Neural crest cell (in vitro differentiated cells): ENCODE measurements at places on chromosomes 16 and 17.

GRCh38 chr16:28823291-28823872 lies 583 bp downstream of the ATXN2L start:
- peak; percentile 22 for DNase-seq

GRCh38 chr16:82782715-82783251 lies 156.0 kb downstream of the CDH13 start:
- DNase-seq: no peak

GRCh38 chr16:88985521-88985920 lies 8.5 kb upstream of the CBFA2T3 start:
- DNase-seq: no peak

DNA sequence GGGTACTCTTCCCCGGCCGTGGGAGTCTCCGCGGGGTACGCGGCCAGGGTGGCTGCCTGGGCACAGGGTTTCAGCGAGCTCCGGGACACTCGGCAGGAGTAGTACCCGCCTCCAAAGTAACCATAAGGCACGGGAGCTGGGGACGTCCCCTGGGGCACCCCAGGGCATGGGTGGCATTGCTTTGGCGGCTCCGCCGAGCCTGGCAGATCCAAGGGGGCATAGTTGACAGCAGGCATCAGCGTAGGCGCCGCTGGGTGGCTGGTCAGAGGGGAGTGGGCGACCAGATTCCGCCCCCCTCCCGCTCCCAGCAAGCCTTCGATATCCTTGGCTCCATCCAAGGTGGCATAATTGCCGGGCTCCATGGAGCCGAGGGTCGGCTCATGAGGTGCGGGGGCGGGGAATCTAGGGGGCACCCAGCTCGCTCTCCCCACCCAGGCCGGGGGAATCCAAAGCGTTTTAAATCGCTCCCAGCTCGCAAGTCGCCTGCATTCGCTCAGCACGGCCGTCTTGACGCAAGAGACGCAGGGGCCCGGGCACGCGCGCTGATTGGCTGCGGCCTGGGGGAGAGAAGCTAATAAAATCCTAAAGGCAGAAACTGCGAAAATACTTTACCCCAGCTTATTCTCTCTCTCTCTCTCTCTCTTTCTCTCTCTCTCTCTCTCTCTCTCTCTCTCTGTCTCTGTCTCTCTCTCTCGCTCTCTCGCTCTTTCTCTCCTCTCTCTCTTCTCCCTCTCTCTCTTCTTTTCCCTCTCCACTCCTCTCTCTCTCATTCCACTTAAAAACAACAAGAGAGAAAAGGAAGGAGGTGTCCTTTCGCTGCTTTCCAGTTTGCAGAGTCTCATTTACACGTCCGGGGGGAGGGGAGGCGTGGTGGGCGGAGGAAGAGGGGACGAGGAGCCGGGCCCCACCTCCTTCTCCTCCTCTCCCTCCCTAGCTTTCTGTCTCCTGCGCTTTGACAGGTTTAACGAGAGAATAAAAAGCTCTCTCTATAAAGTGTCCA lies at the start of gene HOXB13:
TSS of gene HOXB13 (minus strand) at position 519 of the 1,000 bp plus-strand sequence. CDS start at position 362, 157 bp downstream.
- no peak for DNase-seq

- DNase-seq: no peak
Measured at GRCh38 chr17:83200231-83200699, 120.9 kb downstream of the METRNL start.

GRCh38 chr16:79430191-79430678 lies 170.3 kb downstream of the MAF start:
- DNase-seq: no peak

DNA sequence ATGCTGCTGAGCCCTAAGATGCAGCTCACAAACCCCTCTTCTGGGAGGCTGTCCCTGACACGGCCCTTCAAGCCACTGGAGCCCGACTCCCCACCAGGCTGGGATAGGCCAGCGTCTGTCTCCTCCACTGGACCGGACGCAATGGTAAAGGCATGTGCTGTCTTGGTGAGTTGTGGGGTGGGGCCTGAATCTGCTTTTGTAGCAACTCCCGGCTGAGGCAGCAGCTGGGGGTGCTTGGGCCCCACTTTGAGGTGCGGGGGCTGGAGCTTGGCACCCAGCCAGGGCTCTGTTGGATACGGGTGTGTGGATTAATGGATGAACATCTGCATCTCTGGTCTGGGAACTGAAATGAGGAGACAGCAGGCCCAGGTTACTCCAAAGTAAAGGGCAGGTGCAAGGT lies 3.5 kb upstream of the NLRC3 start:
- no peak for DNase-seq

GRCh38 chr16:24018485-24018884 lies 182.7 kb downstream of the PRKCB start:
- DNase-seq: no peak

DNA sequence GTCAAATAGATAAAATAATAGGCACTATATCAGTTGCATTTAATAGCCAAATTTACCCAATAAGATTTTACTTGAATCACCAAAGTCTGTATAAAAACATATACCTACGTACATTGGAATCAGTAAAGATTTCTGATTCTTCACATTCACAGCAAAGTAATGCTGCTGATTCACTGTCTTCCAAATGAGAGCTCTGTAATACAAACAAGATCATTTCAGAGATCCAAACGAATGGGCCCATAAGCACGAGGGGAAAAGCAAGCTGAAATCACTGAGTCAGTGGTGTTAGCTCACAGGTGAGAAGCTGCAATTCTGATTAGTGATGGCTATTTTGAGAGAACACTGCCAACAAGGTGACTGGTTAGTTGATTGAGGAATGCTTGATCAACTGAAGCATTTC lies 81.3 kb downstream of the SSH2 start:
- no peak for DNase-seq

DNA sequence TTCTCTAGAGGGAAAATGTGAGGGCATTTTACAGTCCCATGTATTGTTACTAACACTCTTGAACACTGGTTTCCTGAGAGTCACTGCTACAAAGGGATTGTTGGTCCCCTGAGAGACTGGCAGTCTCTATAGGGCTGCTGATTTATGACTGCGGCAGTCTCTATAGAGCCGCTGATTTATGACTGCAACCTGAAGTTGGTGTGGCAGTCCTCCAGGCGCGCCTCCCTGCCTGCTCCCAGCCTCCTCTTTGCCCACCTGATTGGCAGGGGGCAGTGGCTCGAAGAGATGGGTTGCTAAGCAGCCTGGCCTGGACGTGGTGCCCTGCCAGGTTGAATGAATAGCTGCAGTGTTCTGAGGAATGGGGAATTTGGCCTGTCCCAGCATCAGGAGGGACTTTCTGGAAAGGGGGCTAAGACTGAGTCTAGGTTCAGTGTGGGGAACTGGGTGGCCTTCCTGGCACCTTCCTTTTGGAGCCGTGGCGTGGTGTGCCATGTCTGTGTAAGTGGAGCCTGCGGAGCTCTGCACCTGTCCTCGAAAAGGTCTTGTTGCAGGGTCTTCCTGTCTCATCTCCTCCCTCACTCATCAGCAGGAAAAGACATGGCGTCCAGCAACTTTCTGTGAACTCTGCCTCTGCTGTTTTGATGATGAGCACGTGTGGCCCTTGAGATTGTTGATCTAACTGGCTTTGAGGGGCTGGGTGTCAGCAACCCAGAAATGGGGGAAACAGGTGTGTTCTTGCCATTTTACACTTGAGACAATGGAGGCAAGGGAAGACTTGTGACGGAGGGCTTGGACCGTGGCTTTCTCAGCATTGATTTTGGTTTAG lies 24.9 kb downstream of the SAP30BP start:
- no peak for DNase-seq

DNA sequence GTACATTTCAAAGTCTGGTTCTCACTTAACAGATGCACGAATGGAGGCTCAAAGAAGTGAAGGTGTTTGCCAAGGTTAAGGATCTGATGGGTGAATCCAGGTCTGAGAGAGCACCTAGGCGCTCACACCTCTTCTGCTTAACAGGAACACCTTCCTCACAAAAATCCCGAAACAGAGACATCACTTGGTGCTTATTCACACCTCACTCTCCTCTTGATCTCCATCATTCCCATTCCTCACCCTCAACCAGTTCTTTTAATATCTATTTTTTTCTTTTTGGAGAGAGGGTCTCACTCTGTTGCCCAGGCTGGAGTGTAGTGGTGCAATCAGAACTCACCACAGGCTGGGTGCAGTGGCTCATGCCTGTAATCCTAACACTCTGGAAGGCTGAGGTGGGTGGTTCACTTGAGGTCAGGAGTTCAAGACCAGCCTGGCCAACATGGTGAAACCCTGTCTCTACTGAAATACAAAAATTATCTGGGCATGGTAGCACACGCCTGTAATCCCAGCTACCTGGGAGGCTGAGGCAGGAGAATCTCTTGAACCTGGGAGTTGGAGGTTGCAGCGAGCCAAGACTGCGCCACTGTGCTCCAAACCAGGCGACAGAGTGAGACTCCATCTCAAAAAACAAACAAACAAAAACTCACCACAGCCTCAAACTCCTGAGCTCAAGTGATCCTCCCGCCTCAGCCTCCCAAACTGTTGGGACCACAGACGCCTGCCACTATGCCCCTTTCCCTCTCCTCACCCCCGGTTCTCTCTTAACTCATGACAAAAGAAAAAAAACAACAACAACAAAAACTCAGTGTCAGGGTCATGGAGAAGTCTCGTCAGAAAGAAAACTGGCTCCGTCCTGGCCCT lies 15.1 kb downstream of the CRYM start:
- DNase-seq: no peak

DNA sequence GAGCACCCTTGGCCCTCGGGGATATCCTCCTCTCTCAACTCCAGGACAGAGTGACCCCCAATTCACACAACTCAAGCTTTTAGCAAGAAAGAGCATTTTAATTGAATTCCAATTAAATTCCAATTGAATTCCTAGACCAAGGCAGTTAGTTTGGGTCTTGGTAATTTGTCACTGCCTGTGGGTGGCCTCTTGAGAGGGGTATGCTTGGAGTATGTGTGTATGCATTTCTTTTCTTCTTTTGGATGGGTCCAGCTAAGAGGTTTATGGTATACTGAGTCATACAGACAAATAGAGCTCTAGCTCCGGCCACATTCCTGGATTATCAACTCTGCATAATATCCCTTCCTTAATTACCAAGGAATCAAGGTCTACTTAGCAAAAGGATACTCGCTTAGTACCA lies 136.7 kb downstream of the PCTP start:
- no peak for DNase-seq

DNA sequence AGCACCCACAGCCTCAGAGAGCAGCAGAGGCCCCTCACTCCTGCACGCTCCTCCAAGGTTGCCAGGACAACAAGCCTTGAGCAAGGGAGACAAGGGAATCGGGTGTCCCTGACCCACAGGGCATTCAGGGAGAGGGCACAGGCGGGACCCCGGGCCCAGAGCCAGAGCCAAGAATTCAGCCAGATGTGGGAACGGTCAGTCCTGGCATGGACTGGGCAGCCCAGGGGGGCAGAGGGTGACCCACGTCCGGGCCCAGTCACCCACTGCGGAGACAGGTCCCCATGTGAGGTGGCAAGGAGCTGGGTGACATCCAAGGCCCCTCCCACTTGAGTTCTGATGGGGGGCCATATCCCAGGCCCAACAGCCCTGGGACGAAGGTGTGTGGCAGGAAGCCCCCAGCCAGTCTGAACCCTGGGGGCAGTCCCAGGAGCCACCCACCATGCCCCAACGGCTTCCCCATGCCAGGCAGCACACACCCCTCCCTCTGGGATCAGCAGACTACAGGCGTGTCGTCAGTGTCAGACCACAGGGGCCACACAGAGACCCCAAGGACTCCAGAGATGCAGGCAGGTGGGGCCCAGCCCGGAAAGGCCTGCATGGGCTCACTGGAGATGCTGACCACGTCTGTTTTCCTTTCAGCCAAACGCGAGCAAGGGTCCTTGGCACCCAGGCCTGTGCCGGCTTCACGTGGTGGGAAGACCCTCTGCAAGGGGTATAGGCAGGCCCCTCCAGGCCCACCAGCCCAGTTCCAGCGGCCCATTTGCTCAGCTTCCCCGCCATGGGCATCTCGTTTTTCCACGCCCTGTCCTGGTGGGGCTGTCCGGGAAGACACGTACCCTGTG lies 23.0 kb downstream of the USP6 start:
- DNase-seq: no peak

DNA sequence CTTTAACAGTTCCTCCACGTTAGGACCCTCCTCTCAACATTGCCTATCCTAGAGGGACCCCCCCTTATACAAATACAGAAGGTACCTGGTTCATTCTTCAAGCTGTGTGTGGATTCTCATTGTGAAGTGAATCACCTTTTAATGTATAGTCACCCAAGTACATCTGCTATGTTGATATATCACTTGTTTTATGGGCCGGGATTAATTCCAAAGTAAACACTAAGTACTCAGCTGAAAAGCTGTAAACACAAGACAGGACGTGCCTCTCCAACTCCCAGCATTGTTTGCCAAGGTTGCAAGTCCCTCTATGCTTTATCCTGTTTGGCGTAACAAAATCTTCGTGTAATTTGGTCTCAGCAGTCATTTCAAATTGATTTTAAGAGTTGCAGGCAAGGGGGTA lies 123.6 kb downstream of the RBFOX1 start:
- DNase-seq: no peak

- DNase-seq: no peak
Measured at GRCh38 chr16:12674071-12674470, 129.6 kb downstream of the CPPED1 start.

GRCh38 chr16:88599825-88600538 lies 29.8 kb downstream of the ZC3H18 start:
- no peak for DNase-seq

GRCh38 chr16:89934611-89935553 lies 11.7 kb downstream of the TUBB3 start:
- DNase-seq: no peak

DNA sequence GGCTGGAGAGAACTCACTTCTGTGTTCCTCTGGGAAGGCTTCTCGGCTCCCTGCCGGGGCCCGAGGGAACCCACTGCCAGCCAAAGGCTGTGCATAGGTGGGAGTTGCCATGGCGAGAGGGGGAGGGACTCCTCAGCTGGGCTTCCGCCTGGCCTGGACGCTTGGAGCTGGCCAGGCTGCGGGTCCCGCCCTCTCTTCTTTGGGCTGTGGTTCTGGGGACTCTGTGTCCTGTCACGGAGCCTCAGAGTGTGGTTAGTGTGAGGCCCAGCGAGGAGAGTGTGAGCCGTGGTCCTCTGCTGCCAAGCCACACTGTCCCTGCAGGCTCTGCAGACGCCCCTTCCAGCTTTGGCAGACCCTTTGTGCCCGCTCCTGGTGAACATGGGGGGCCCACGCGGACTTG lies 123.1 kb downstream of the OR1D5 start:
- no peak for DNase-seq

DNA sequence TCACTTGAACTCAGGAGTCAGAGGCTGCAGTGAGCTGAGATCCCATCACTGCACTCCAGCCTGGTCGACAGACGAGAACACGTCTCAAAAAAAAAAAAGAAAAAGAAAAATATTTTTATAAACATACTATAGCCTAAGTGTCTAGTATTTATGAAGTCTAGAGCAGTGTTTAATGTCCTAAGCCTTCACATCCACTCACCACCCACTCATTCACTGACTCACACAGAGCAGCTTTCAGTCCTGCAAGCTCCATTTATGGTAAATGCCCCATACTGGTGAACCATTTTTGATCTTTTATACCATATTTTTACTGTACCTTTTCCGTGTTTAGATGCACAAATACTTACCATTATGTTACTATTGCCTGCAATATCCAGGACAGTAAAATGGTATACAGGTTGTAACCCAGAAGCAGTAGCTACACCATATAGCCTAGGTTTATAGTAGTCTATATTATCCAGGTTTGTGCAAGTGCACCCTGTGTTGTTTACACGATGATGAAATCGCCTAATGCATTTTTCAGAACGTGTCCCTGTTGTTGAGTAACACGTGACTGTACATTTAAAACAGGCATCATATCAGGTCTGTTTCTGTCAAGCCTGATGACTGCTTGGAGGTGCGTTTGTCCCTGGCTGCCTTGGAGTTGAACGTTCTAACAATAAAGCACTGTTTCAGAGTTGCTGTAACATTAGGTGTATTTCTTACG lies 10.1 kb downstream of the NUDT7 start:
- no peak for DNase-seq
